ENCODE measurements at places on chromosomes 3 and 15.

DNA sequence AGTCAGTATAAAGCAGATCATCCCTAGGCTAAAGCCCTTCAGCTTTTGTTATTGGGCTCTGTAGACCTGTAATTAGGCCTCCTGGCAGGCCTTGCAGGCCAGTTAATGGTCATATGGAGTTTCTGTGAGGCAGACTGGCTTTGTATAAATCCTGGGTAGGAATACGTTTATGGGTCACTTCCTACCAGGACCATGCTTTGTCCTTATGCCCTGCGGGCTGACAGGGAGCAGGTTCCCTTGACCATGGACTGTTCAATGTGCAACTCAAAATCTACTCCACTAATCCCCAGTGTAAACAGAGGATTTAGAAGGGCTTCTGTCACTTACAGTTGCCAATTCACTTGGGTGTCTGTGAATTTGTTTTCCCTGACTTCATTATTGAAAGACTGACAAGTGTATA lies 202.7 kb upstream of the MLF1 start:
- no peak for DNase-seq

GRCh38 chr15:33746203-33746602 lies 222.1 kb upstream of the CHRM5 start:
- DNase-seq = no peak

DNA sequence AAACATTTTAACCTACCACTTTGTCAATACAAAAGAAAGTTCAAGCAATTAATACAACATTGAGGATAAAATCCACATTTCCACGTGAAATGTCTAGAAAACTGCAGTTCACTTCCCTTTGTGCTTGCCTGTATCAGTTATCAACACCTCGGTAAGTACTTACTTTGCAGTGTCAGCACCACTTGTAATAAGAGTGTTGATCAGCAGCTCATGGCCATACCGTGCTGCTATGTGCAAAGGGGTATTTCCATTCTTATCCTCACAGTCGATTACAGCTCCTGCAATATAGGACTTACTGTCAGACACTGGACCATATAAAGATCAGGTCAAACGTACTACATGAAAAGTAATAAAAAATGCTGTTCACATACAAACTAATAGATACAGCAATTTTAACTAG lies 84.4 kb downstream of the ANKRD28 start:
- DNase-seq = no peak

DNA sequence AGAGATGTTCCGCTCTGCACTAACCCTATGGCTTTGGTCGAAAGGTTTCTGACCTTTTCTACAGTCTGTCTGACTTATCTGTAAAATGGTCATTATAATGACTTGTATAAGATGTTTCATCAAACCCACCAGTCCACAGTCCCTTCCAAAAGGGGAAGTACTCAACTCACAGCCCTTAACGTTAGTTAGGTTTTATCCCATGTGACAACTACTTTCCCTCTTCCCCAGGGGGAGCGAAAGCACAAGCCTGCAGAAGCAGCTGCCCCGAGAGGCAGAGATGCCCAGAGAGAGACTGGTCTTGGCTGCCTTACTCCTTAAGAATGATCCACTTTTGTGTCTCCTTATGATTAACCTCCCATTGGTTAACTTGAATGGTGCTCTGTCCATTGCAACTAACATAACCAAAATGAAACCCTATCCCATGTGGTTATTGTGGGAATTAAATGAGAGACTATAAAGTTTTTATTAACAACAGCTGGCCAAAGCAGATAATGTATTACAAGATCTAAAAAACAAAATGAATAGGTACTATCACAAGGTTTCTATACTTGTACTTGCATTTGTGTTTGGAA lies 6.4 kb downstream of the ASTE1 start:
- no peak for DNase-seq

- DNase-seq = no peak
Measured at GRCh38 chr3:185353225-185353624, 9.7 kb upstream of the MAP3K13 start.

DNA sequence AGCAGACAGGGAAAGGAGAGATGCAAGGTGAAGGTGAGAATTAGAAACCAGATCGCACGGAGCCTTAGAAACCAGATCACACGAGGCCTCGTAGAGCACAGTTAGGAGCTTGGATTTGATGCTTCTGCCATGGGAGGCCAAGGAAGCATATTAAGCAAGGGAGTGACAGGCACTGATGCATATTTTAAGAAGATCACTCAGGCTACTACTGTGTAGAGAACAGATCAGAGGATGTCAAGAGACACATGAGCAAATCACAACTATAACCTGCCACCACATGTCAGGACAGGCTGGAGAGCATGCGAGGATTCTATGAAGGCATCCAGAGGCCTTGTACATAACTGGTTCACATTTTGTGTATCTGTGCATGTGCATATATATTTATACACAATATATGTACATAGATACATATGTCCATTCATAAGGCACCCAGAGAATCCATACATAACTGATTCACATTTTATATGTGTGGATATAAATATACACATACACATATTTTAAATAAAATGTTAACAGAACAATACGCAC lies 99.6 kb upstream of the FHIT start:
- no peak for DNase-seq

DNA sequence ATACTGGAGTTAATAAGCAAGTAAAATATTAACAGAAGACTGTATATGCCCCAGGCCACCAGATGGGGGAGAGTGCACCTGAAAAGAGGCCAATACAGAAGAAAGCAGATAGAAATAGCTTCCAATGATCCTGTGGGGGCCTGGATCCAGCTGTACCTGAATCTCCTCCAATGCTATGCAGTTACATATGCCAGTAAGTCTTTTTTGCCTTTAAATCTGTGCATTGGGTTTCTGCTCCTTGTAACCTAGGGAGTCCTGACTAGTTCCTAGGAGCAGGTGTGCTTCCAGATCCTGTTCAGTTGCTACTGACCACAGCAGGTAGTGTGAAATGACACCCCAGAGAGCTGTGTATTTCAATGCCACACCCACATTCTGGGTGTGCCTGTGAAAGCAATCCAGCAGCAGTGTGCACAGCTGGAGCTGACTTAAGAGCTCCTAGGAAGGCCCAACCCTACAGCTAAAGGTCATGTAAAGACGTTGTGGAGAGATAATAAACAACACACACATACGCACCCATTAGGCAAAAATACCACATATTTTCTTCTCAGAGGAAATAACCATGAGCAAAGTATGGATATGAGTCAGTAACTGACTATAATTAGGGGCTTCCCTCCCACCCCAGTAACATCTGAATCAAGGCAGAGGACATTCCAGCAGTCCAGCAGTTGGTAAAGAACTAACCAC lies 62.2 kb upstream of the AKAP13 start:
- DNase-seq = no peak

DNA sequence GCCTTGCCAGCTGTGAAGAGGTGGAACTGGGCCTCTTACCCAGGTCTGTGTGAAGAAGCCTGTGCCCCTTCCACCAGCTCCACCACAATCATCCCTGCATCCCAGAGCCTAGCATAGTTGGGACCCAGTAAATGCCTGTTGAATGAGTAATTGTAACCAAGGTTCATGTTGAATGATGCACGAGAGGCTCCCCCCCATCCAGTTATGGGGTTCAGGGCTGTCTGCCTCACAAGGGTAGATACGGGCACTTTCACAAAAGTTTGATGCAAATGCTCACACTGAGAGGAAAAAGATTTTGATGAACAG lies 29.5 kb upstream of the TSEN2 start:
- DNase-seq = no peak

DNA sequence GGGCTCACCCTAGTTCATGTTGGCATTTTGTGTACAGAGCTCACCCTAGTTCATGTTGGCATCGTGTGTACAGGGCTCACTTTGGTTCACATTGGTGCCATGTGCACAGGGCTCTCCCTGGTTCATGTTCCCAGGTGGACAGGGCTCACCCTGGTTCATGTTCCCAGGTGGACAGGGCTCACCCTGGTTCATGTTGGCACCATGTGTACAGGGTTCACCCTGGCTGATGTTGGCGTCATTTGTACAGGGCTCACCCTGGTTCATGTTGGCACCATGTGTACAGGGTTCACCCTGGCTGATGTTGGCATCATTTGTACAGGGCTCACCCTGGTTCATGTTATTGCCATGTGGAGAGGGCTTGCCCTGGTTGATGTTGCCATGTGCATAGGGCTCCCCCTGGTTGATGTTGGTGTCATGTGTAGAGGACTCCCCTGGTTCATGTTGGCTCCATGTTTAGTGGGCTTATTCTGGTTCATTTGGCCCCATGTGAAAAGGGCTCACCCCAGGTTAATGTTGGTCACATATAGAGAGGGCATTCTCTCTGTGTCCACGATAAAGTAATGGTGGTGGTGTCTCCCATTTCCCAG lies 31.7 kb upstream of the NR2C2 start:
- DNase-seq = no peak
